ENCODE measurements at places on chromosomes 12 and 14. TPM values are rescaled to one million over a fixed set of nuclear protein-coding genes. Genes with fewer than 3 reads are reported as not detected.

The ZDHHC22 gene
- total RNA-seq: not detected

The SLC4A8 gene
- total RNA-seq: 4.4 TPM

The CLEC4A gene
- not detected for total RNA-seq

The HOXC4 gene
- not detected for total RNA-seq

The RGS6 gene
- total RNA-seq: 1.4 TPM

The KRT79 gene
- not detected for total RNA-seq

The FBLN5 gene
- 4.1 TPM for total RNA-seq

The MUCL1 gene
- total RNA-seq: not detected

The SLC5A8 gene
- not detected for total RNA-seq

The HNF1A gene
- not detected for total RNA-seq

The EFS gene
- not detected for total RNA-seq

The LMO3 gene
- not detected for total RNA-seq

- no peak for DNase-seq
Measured at GRCh38 chr12:118402251-118402650, 25.9 kb downstream of the SUDS3 start.

- peak; percentile 91 for DNase-seq
Measured at GRCh38 chr12:48903982-48904411, 21.3 kb downstream of the FKBP11 start.

DNA sequence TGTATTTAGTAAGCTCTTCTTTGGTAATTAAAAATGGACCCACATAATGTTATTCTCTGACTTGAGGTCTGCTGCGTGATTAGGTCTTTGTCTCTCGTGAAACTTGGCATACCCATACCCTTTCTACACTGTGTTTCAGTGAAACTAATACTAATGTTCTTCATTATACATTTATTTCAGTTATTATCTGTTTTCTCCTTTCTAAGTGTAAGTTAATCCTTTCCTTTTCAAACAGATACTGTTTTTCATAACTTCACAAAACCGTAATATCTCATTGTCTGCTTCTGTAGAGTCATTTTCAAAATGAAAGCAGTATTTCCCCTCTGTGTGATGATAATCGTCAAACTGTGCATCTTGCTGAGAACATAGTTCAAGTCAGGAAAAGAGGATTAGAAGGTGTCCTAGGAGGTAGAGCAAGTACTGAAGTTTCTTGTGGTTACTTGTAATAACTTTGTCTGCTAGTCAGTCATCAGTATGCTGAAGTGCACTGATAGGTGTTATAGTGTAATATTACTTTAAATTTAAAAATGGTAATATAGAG, 15.9 kb downstream of the PYROXD1 start:
- no peak for DNase-seq

DNA sequence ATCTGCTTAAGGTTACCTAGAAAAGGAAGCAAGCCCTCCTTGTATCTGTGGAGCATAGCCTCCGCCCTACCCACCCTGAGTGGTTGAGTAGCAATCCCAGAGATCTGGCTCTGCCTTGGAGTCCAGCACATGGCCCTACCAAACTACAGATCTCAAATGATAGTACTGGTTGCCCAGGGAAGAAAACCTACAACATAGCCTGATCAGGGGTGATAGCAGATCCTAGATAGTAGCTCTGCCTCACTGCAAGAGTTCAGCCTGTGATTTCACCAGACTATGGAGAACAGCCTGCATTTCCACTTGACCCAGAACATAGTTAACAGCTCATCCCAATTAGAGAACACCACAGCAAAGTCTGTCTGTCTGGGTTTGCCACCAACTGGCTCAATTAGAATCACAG, 279.5 kb downstream of the ETNK1 start:
- no peak for DNase-seq

DNA sequence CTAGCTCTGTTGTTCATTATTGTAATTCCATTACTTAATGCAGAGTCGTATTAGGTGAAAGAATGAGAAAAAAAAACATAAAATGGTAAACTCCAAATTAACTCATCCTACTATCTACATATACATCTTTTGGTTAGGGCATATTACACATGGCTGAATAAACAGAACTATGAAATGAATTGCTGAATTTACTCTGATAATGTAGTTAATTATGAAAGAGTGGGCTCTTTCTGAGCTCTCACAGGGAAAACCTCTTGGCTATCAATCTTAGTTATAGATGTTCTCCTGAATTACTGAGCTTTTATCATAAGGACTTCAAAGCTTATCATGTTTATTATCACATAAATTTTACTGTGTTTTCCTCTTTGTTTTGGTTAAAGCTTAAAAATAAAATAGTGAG, 798.5 kb upstream of the MDGA2 start:
- DNase-seq: no peak

GRCh38 chr14:68981539-68981976, 2.5 kb upstream of the ACTN1 start:
- DNase-seq: no peak

- no peak for DNase-seq
Measured at GRCh38 chr12:130709151-130709970, 6.7 kb downstream of the RIMBP2 start.

DNA sequence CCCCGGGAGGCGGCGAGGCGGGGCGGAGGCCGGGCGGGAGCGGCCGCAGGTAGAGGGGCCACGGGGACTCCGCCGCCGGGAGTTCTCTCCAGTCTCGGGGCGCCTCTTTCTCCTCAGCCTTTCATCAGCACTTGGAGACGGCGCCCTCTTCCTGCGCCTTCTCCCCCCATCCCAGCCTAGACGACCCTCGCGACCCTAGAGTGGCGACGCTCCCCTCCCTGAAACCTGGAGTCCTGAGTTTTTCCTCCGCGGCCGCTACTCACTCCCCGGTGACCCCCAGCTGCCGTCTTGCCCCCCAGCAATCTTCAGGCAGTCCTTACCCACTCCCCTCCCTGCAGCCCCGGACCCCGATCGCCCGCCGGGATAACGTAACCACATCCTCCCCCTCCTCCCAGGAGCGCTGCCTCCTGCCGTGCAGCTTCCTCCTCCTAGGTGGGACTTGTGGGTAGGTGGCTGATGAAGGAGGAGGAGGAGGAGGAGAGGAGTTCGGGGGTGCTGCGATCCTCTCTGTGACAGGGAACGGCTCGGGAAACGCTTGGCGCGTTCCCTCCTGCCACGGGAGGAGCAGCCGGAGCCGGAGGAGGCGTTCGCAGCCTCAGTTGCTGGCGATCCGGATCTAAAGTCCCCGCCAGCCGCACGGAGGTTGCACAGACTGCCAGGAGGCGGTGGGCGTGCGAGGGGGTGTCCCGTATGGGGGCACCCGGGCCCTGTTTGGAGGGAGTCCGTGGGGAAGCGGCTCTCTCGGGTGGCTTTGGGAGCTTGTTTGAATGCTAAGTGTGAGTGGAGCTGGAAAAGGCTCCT, 891 bp downstream of the PLEKHA5 start:
- peak; percentile 12 for DNase-seq

- no peak for DNase-seq
Measured at GRCh38 chr12:108697905-108698304, 33.4 kb downstream of the CORO1C start.

- no peak for DNase-seq
Measured at GRCh38 chr14:59422069-59422881, 42.9 kb downstream of the GPR135 start.

DNA sequence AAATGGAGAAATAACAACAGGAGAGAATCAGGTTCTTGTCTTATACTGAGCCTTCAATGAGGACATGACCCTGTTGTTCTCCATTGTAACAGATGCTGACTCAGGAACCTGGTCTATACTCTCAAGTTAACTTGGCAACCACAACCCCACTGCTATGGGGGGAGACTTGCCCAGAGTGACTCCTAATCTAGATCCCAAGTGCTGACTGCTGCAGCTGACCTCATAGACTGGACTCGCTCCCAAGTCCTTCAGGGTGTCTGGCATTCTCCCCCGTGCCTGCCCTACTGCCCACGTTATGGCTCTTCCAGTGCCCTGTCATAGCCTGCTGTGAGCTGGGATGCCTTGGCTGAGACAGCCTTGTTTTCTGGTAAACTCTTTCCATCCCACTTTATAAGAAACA, 37.1 kb downstream of the NID2 start:
- no peak for DNase-seq

- no peak for DNase-seq
Measured at GRCh38 chr12:212715-213526, 1.0 kb downstream of the SLC6A12 start.

DNA sequence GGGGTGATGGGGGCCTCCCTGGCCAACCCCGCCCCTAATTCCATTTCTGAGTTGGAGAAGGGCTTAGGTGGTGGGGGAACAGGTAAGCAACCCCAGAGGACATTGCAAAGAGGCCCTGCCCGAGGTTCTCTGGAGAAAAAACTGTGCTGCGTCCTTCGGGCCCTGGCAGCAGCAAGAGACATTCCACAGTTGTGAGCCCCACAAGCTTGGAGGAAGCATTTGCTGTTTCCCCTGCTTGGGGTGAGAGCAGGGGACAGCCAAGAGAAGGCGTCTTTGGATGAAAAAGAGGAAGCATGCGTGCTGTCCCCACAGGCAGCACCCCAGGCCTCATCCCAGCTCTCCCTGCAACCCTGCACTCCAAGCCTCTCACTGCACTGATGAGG, 1.3 kb downstream of the BDKRB2 start:
- DNase-seq: no peak

DNA sequence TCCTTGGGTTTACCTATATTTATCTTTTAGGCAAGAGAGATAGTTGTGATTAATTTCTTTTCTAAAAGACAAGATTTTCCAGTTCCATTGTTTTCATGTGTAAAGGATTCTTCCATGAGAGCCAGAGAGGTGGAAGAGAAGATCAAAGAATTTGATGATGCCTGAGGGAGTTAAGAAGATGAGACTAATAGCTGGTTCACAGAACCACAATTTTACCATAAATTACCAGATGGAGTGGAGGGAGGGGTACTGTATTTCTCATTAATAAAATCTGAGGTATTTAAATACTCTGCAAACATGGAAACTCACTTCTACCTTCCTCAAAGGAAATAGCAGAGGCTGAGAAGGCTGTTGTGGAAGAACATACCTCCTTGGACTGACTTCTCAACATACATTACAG, 34.6 kb downstream of the ALKBH1 start:
- no peak for DNase-seq

DNA sequence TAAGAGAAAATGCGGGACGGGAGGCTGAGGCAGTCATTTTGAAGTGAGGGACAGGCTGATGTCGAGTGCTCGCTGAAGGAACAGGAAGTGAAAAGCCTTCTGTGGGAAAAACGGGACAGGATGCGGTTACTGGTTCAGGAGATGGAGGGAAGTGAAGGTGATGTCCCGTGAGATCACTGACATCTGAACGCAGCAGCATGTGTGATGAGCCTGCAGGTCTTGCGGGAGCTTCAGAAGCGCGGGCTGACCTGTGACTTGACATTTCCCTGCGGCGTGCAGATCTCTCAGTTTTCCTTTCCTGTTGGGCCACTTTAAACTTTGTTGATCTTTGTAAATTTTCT, 77.8 kb downstream of the DDX51 start:
- peak; percentile 52 for DNase-seq

- no peak for DNase-seq
Measured at GRCh38 chr12:73678335-73678734, 859.3 kb upstream of the ATXN7L3B start.

DNA sequence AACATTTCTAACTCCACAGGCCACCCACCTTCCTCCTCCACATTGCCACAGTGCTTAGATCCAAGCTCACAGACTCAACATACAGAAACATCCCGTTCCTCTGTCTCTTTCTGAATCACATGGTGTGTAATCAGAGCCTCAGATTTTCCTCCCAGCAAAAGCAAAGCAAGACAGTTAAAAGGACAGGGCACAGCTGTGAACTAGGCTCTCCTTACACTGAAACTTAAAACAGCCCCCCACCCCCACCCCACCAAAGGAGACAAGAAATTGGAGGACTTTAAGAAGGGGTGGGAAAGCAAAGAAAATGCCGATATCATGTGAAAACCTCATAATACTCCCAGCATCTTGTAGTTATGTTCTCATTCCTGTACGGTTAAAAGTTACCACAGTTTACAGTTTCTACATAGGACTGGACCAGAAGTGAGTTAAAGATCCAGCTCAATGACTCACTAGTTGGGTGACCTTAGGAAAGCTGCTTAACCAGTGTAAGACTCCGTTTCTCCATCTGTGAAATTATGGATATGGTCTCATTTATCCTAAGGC, 4.8 kb downstream of the YBX3 start:
- DNase-seq: no peak

GRCh38 chr12:94263905-94264561, 115.7 kb downstream of the PLXNC1 start:
- no peak for DNase-seq

- peak; percentile 57 for DNase-seq
Measured at GRCh38 chr14:55103005-55103640, 25.9 kb upstream of the LGALS3 start.

GRCh38 chr14:24372701-24373416, 4.9 kb downstream of the NFATC4 start:
- DNase-seq: no peak

DNA sequence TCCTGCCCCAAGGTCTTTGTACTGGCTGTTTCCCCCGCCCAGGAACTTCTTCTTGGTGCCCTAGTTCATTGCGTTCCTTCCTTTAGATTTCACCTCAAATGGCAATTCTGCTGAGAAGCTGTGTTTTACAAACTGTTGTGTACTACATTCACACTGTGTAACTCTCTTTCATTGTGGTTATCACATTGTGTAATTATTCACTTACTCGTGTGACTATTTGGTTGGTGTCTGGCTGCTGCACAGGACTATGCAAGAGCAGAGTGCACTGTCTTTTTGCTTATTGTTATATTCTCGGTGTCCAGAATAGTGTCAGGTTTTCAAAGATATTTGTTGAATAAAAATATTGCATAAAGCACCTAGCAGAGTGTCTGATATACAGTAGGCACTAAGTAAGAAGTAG, 177.2 kb upstream of the PRICKLE1 start:
- no peak for DNase-seq

DNA sequence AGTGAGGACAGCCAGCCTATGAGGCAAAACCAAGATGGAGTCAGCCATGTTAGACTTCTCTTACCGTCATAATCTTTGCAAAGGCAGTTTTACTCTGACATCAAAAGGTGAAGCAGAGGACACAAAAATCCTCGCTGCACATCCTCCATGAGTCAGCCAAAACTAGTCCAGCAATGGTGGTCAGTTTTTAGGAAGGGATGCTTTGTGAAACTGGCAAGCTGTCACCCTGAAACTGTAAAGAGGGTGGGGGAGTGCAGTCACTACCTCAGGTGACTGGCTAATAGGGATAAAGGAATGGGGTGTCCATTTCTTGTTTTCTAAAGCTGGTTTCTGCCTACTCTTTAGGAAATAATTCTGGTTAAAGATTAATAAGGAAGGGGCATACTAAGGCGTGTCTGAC, 5.4 kb upstream of the CIPC start:
- no peak for DNase-seq

GRCh38 chr12:98727196-98727595, 82.1 kb downstream of the APAF1 start:
- DNase-seq: no peak

GRCh38 chr12:50520416-50521207, 15.8 kb downstream of the DIP2B start:
- no peak for DNase-seq

- no peak for DNase-seq
Measured at GRCh38 chr14:84029246-84029645, 1500.7 kb upstream of the FLRT2 start.

DNA sequence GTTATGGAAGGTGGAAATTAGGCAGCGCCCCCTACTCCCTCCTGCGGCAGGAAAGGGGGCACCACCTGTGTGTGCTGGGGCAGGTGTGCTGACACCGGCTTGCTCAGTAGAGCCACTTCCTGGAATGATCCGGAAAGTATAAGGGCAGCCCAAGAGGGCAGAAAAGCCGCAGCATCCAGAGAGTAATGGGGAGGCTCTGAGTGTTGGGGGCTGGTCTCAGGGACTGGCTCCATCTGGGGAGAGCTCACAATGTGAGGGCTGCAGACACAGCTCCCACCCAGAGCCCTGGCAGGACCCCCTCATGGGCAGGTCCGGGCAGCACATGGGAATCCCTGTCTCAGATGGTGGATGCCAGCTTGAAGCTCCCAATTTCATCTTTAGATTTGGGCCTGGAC, 187.6 kb upstream of the C14orf180 start:
- peak; percentile 26 for DNase-seq

Measured in activated CD4-positive, alpha-beta T cell treated with anti-CD3 and anti-CD28 coated beads, Interleukin-2, amount 10 ng/mL, durations not matched to agents 7 days and 5 days (primary cell).